ENCODE measurements at places on chromosomes 5 and 9. TPM values are rescaled to one million over a fixed set of nuclear protein-coding genes. Genes with fewer than 3 reads are reported as not detected.

Gene AGXT2
- polyA plus RNA-seq: not detected

Gene ZNF883
- 0.54 TPM for polyA plus RNA-seq

Gene OSMR
- polyA plus RNA-seq: 59.2 TPM

Gene RORB
- 0.92 TPM for polyA plus RNA-seq

Gene CAMK4
- not detected for polyA plus RNA-seq

Gene SLC6A3
- 0.15 TPM for polyA plus RNA-seq

Gene TAF1L
- 0.01 TPM for polyA plus RNA-seq

Gene ARHGAP26
- 6.5 TPM for polyA plus RNA-seq

Gene TGFBR1
- 3.7 TPM for polyA plus RNA-seq

Gene IRX4
- not detected for polyA plus RNA-seq

Gene SLC1A3
- polyA plus RNA-seq: 89.3 TPM

Gene IFNK
- not detected for polyA plus RNA-seq

Gene C5orf52
- polyA plus RNA-seq: not detected

Gene TEX10
- polyA plus RNA-seq: 6.0 TPM

Gene SLC6A18
- polyA plus RNA-seq: not detected

Gene SOX30
- 0.07 TPM for polyA plus RNA-seq

Gene SPATA31A1
- polyA plus RNA-seq: not detected

Gene KDM3B
- polyA plus RNA-seq: 22.9 TPM

Gene ECPAS
- 32.7 TPM for polyA plus RNA-seq

All from adipose tissue (tissue), 3 donors.